ENCODE measurements at places on chromosomes 12 and 14.
A peak's percentile ranks its signal among the peaks of the same experiment; 100 is the strongest.

GRCh38 chr12:117967512-117967911, 1.3 kb downstream of the KSR2 start:
- DNase-seq, result no peak

DNA sequence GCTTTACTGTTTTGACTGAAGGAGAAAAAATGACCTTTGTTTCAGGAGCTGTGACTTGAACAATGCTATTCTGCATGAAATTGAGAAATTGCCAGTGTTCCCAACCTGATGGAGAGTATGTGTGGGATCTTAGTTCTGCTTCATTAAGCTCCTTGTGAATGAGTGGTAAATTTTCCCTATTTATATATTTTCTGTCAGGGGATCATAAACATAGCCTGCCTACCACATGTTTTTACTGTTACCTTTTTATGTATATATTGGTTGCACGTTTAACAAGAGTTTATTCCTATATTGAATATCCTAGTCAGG, 271.7 kb downstream of the PDZRN4 start:
- DNase-seq, result no peak

DNA sequence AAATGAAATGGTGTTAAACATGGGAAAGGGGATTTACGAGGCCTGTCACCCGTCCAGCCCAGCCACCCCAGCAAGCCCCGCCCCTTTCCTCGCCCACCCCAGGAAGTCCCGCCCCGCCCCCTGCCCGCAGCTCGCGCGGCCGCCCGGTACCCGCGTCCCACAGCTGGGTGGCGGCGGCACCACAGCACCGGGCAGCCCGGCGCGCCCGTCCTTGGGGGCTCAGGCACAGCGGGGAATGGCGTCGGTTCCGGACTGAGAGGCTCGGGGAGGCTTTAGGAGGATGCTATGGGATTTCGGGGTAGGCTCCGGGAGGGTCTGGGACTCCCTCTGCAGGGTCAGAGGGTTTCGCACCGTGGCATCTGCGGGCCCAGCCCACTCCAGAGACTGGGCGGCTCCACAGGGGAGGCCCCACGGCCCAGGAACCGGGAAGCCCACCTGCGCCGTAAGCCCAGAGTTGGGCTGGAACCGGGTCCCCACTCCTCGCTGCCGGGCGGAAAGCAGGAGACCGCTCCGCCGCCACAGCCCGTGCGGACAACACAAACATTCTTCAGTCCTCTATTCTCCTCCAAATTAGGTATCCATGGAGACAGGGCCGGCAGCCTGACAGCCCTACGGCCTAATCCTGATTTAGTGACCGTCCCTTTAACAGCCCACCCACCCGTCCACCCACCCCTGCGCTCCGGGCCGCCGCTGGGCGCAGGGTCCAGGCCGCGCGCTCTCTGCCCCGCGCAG, 1.4 kb downstream of the FIGNL2 start:
- peak; percentile 82 for DNase-seq

GRCh38 chr12:32303174-32303549, 96.2 kb upstream of the FGD4 start:
- no peak for DNase-seq

DNA sequence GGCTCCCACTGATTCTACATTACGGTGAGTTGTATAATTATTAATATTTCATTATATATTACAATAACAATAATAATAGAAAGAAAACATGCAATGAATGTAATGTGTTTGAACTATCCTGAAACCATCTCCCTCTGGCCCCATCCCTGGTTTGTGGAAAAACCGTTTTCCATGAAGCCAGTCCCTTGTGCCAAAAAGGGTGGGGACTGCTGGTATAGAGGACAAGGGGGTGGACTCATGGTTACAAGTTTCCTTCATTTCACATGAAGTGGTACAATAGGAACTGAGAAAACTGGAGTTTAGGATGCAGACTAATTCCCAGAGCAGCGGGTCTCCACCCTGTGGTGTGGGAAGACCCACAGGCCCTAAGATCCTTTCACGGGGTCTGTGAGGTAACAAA, 3.0 kb upstream of the C1RL start:
- no peak for DNase-seq

GRCh38 chr14:37466623-37467088, 128.4 kb downstream of the FOXA1 start:
- no peak for DNase-seq

- no peak for DNase-seq
These were observed 2.4 kb downstream of the MBD6 start for GRCh38 chr12:57524814-57525614.

GRCh38 chr14:104752423-104752734, 568 bp upstream of the SIVA1 start:
- DNase-seq, result no peak

Data from ELF-1 (cell line).